Mucosa of descending colon (tissue), 3 donors: ENCODE measurements at places on chromosomes 2 and 18.

DNA sequence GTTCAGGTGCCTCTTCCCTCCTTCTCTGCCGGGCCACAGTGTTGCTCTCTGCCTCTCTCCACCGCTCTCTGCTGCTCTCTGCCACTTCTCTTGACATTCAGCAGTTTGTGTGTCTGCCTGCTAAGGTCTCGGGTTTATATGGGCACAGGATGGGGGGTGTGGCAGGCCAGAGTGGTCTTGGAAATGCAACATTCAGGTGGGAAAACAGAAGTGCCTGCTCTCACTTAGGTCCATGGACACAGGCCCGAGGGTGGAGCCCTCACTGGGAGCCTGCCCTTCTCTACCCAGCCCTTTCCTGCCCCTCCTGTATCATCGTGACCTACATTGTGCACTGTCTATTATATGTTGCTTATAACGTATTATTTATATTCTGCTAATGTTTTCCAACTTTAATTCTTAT, 120.8 kb upstream of the TMEM18 start:
- DNase-seq: no peak

DNA sequence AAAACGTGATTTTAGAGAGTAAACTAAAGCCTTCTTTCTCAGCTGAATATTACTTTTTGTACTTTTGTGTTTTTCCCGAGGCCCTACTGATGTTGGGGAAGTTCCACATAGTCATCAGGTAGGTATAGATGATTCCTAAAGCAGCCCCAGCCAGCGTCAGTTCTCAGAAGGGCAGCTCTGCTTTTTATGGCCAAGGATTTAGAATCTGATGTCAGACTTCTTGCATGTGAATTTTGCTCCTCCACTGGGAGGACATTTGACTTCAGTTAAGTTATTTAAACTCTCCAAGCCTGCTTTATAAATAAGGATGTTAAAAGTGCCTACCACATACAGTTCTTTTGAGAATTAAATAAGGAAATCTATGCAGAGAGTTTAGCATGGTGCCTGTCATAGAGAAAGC, 130.8 kb downstream of the NCKAP5 start:
- DNase-seq: no peak

GRCh38 chr2:2942225-2942624, 435.4 kb downstream of the EIPR1 start:
- no peak for DNase-seq

DNA sequence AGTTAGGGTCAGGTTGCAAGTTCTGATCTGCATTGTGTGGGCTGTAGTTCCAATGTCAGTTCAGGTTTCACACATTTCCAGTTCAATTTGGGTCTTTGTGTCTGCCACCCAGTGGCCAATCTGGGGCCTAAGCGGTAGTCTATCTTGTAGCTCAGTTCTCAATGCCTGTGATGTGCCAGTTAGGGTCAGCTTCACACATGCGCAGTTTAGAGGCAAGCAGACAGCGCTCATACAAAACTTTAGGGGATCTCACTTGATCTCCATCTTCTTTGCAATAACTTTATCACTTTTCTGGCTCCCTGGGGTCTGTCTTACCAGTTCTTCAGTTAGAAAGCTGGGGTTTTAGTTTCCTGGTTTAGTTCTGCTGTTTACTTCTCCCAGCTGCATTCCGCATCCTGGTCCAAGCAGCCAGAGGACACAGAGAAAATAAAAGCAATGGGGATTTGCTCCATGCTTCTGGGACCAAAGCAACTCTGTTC, 11.0 kb upstream of the ZNF24 start:
- peak; percentile 62 for DNase-seq

DNA sequence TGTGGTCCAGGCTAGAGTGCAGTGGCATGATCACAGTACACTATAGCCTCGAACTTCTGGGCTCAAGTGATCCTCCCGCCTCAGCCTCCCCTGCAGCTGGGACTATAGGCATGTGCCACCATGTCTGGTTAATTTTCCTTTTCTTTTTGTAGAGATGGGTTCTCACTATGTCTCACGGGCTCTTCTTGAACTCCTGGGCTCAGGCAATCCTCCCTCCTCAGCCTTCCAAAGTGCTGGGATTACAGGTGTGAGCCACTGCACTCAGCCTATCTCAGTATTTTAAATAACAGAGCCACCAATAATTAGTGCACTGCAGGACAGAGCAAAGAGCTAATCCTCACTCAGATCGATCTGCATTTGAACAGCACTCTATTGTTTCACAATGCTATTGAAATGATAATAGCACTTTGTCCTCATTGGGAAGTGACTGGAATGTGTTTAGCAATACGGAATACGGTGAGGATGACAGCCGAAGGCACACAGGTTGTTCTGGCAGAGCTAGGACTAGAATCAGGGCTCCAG, 335.9 kb downstream of the DLGAP1 start:
- no peak for DNase-seq

GRCh38 chr18:13580991-13581390, 145.4 kb downstream of the FAM210A start:
- DNase-seq: no peak

DNA sequence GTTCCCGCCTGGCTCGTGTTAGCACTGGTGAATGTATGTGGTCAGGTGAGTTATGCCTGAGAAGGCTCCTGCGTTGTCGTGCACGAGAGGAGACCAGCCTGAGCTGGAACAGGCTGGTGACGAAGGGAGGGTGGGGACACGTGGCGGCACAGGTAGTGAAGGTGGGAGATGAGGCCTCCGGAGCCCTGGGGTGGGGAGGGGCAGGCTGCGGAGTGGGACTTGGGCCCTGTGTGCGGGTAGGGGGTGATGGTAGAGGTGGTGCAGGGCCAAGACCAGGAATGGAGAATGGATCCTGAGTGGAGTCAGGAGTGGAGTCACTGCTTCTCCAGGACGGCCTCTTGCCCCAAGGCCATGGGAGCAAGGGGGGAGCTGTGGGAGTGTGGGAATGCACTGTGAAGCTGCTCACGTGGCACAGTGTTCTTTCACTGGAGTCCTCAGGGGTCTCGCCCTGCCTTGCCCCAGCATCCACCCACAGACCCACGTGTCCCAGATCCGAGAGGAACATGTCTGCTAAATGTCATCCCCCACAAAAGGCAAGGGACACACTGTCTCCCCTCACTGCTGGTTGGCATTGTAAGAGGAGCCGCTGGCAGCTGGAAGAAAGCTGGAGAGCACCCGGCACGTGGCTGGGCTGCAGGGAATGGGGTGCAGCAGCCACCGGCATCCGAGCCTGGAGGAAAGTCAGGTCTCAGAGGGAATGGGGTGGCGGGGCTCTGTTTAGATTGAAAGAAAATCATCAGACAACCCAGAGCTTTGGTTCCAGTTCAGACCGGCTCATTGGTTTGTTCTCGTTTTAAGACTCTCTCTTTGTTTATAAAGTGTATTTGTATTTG, 63.7 kb downstream of the CYP26B1 start:
- no peak for DNase-seq

DNA sequence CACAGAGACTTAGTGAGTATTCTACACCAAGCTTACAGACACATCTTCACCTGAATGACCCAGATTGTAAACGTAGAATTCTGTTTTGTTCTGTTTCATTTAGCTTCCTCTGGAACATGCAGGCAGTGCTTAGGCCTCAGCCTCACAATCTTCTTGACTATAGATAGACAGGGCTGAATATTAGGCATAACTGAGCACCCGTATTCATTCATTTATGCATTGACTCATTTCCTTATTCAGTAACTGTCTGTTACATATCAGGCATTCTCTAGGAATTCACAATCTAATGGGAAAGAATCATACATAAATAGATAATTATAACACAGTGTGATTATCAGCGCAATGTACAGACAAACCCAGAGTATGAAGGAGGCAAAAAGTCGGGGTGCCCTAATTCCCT, 124.9 kb upstream of the ETAA1 start:
- no peak for DNase-seq

GRCh38 chr2:205745661-205746419, 63.5 kb downstream of the NRP2 start:
- no peak for DNase-seq

DNA sequence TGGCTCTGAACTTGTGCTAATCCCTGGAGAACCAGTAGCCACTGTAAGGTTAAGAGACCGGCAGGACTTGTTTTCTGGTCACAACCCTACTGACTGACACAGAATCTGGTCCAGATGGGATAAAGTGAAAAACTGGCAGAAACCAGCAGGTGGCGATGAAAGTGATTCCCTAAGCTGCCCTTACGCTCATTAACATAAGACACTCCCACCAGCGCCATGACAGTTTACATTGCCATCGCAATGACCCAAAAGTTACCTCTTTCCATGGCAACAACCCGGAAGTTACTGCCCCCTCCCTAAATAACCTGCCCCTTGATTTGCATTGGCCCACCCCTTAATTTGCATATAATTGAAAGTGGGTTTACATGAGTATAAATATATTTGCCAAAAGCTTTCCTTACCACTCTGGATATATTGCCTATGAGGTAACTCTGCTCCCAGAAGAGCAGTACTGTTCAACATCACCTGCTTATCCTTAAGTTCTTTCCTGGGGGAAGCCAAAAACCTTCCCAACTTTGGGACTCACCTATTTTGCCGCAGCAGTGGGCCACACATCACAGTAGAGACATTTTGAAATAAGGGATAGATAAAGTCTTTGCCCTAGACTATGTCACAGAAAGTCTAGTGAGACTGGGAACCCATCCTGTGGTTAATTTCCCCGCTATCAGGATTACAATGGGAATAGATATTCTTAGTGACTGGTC, 35.8 kb upstream of the AFF3 start:
- no peak for DNase-seq

- DNase-seq: no peak
Measured at GRCh38 chr2:238635647-238636051, 208.9 kb downstream of the ASB1 start.

DNA sequence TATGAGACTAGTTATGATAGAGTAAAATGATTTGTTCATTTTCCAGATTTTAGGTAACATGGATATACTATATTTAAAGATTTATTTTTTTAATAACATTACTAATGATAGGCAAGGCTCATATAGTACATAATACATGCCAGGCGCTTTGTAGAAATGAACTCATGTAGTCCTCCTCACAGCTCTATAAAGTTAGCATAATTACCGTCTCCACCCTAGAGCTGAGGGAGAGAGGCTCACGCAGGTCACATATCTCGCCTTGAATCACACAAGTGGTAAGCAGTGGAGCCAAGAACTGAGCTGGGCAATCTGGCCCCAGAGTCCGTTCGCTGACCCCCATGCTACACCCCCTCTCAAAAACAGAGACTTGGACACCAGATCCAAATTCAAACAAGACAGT, 222.5 kb downstream of the FAM210A start:
- DNase-seq: no peak

DNA sequence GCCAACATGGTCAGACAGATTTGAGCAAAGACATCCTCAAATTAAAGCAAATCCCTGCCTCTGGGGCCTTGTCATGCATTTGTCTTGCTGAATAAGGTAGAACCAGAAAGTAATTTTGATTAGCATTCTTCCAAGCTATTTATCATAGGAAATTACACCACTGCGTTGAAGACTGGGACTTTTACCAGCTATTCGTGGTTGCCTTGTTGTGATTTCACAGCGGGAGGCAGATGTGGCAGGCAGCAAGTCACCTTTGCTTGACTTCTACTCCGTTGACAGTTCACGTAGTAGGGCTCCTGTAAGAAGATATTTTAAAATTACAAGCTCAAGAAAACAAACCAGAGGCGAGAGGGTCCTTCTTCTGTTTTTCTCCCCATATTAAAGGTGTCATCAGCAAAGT, 80.6 kb downstream of the EN1 start:
- no peak for DNase-seq

GRCh38 chr2:223036790-223037444, 15.1 kb upstream of the KCNE4 start:
- no peak for DNase-seq

- no peak for DNase-seq
Measured at GRCh38 chr18:46169464-46169941, 65.3 kb downstream of the HAUS1 start.

DNA sequence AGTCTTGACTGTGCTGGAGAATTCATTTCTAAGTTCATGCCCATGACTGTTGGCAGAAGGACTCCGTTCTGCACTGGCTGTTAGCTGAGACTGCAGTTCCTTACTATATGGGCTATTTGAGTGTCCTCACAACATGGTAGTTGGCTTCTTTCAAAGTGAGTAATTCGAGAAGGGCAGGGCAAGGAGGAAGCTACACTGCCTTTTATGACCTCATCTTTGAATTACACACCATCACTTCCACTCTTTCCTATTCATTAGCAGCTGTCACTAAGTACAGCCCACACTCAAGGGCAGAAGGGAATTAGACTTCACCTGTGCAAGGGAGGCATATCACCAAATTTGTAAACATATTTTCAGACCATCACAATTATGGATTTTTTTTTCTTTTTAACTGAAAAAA, 55.9 kb upstream of the EPAS1 start:
- DNase-seq: no peak

DNA sequence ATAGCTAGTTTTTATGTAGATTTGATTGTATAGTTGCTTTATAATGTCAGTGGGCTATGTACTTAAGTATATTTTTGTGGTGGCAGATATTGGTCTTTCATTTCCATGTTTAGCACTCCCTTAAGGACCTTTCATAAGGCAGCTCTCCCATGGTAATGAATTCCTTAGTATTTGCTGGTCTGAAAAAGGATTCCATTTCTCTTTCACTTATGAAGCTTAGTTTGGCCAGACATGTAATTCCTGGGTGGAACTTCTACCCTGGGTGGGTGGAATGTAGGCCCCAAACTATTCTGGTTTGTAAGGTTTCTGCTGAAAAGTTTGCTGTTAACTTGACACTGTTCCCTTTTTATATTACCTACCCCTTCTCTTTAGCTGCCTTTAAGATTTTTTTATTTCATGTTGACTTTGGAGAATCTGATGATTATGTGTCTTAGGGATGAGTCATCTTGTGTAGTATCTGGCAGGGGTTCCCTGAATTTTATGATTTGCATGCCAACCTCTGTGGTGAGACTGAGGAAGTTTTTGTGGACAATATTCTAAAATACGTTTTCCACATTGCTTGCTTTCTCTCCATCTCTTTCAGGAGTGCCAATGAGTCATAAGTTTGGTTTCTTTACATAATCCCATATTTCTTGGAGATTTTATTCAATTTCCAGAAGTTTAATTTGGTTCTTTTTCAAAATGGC, 65.4 kb upstream of the VRK2 start:
- no peak for DNase-seq

DNA sequence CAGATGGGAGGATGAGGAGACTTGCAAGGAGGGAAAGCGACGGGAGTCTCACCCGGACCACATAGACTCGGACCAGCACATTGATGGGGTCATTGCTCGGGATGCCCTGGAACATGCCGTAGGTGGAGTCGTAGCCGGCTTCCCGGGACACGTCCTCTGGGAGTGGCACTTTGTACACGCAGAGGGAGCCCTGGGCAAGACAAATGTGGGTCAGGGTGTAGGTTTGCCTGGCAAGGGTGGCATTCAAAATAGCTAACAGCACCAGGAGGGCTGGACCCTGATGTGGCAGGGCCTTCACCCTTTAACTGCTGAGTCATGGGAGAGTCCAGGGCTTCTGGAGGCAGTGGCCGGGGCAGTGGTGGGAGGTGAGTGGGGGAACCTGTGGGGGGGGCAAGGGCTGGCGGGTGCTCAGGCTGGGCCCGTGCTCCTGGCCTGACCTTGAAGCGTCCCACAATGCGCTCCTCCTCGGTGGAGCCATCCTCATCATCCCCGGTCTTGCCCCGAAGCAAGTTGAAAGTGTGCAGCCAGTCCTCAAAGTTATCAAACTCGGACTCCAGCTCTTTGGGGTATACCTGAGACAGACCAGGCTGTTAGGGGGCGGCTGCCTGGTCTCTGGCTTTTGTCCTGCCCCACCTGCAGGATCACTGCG, 11.1 kb downstream of the OTOF start:
- DNase-seq: no peak
